HEK293T (cell line): ENCODE measurements at places on chromosomes 2 and 18.
A peak's percentile ranks its signal among the peaks of the same experiment; 100 is the strongest.

- no peak for DNase-seq
These were observed 161.8 kb downstream of the DYSF start for GRCh38 chr2:71614976-71615766.

- DNase-seq = no peak
These were observed 203.9 kb downstream of the PHLPP1 start for GRCh38 chr18:62919109-62919838.

- peak; percentile 81 for DNase-seq
These were observed 63.3 kb downstream of the RAB31 start for GRCh38 chr18:9771261-9771976.

DNA sequence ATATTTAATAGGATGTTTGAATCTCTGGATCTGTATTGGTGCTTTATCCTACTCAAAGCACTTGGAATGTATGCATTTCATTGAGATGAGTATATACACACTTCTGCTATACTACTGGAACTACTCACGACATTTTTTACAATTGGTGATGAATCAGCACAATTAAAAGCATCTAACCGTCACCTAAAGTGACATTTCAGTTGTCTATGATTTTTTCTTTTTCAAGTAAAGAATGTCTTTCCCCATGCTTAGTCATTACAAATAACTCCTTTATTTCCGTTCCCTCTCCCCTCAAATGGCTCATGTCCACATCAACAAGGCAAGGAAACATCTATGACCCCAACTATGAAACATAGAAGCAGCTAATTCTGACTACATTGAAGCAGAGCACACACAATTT is 77.3 kb downstream of the CLIP4 start:
- no peak for DNase-seq

DNA sequence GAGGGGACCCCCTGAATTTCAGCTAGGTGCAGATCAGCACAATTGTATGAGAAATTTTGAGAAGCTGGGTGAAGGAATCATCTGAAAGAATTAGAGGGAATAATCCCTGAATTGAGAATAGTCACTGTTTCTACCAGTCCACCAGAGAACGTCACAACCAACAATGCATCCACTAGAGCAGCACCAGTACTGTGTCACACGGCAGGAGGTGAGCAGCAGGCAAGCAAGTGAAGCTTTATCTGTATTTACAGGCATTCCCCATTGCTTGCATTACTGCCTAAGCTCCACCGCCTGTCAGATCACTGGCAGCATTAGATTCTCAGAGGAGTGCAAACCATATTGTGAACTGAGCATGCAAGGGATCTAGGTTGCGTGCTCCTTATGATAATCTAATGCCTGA is 40.7 kb downstream of the GDF7 start:
- DNase-seq = no peak

DNA sequence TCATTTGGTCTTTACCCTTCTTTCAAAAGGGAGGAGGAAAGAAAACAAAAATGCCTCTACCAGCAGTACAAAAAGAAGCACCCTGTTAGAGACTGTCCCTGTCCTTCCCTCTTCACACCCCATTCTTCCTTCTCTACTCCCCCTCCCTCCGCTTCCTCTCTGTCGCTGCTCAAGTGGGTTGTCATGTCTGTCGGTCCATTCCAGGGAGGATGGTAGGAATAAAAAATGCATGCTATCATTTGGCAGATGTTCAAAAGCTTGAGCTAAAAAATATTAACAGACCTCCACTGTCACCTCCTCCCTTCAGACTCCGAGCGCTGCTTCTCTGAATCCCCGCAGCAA is 482.0 kb downstream of the BCL11A start:
- no peak for DNase-seq
